Thoracic aorta (tissue), 2 donors: ENCODE measurements at places on chromosomes 5 and 9.

DNA sequence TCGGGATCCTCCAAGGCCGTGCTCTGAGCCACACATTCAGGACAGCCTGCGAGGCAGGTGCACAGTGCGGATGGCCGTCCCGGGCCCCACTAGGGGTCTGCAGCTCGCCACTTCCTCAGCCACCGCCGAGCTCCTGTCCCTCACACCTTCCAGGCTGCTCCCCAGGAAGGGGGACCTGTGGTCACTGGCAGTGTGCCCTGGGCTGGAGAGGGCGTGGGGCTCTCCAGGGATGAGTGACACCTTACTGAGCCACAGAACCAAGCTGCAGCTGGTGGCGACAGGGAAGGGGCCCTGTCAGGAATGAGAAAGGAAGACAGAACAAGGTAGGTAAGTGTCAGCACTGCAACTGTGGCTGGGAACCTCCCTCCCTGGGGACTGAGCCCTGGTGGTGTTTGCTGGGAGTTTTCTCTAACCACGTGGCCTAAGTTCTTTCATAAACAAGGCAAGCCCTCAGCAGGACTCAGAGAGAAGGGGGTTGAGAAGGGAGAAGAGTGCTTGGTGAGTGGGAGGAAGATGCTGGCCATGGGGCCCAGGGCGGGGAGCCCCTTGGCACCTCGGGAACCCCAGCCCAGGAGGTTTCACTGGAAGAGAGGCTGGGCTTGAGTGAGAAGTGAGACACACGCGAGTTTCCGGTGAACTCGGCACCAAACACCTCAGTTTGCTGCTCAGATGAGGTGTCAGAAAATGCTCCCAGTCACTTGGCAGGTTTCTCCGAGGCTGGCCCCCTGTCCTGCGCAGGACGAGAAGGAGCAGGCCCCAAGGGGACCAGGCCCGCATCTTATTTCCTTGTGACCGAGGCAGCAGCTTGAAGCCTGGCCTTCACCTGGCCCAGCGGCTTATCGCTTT, 5.2 kb downstream of the IL13 start:
- no peak for DNase-seq

DNA sequence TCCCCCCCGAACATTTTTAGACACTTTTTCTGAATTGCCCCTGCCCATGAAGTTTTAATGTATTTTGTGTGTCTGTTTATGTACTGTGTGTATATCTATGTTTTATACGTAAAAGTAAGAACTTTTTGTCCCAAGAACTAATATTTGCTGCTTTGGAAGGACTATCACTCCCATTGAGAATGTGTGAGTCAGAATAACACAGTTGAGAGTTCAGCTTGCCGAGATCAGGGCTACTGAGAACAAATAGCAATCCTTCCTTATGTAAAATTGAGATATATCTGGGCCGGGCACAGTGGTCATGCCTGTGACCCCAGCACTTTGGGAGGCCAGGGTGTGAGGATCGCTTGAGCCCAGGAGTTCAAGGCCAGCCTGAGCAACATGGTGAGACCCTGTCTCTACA, 11.3 kb downstream of the GTF3C4 start:
- no peak for DNase-seq

DNA sequence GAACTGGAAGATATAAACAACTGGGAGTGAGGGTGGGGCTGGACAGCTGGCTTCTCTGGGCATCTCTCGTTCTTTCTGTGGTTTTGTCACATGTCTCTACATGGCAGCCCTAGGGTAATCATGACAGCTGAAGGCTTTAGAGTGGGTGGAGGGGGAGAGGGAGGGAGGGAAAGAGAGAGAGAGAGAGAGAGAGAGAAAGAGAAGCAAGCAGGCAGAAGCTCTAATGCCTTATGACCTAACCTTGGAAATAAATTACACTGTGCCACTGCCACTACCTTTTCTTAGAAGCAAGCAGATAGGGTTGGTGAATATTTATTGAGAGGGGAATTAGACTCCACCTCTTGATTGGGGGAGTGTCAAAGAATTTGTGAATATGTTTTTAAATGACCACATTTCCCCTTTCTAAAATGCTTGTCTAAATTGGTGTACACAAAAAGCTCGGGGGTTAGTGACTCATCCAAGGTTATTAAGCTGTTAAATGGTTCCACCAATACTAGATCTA, 2.6 kb upstream of the DAPK1 start:
- no peak for DNase-seq

- DNase-seq, result no peak
Observed at GRCh38 chr5:170296935-170297588, 515 bp downstream of the LCP2 start.
